ENCODE measurements at places on chromosomes 2 and 18.

DNA sequence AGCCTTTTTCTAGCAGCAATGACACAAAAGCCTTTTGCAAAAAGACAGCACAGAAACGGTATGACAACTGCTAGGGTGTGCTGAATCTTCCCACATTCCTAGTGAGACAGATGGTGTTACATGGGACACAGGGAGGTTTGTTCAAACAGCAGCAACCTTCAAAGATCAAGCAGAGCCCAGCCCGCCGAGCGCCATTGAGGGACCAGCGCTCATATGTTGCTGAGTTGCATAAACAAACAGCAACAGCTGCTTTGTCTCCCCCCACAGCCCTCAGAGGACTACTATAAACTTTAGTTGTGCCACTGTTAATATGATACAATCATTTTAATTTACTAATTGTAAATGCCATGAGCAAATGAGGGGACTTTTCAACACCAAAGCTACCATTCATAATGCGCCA, 117.7 kb downstream of the ZEB2 start:
- peak; percentile 74 for DNase-seq

- no peak for DNase-seq
These were observed 1.3 kb downstream of the CEP68 start for GRCh38 chr2:65057391-65058052.

DNA sequence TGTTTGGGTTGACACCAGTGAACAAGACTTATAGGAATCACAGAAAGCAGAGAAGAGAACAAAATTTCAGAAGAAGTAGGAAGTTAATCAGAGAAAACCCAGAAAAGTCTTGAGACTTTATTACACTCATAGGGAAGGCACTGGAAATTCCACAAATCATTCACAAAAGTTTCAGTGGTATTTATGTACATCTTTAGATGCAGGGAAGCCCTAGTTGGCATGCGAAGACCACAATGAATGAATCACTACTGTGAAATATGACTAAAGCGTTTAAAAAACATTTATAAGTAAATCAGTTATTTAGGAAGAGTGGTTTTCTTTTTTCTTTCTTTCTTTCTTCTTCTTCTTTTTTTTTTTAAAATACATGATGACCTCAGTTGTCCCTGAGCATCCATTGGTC, 105.1 kb downstream of the NUP35 start:
- no peak for DNase-seq

DNA sequence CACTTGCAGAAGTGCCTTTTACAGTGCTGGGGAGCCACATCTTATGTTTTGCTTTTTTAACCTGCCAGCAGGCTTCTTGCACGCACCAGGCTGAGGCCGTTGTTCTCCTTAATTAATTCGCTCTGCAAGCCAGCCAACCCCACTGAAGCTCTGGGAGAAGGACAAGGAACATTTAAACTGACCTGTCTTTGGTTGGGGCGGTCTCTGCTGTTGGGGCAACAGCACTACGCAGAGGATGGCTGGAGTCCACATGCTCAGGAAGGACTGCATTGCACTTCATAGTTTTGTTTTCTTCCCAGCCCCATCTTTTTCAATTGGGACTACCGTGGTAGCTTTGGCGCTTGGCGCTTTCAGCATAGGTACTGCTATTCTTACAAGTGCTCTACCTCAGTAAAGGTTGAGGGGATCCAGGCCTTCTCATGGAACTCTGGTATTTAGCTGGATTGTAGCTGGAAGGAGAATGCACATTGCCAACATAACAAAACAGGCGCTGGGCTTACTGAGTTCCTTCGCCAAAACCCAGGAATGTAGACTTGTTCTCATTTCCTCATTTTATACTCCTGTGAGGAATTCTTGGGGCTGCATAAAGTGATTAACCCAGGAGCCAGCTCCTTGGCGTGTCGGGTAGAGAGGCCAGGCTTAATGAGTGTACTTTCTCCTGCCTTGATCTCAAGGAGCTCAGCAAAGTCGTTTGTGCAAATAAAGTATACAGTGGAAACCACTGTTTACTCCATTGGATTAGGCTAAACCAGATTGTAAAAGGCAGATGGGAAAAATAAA, 146.2 kb downstream of the PRKCE start:
- no peak for DNase-seq

DNA sequence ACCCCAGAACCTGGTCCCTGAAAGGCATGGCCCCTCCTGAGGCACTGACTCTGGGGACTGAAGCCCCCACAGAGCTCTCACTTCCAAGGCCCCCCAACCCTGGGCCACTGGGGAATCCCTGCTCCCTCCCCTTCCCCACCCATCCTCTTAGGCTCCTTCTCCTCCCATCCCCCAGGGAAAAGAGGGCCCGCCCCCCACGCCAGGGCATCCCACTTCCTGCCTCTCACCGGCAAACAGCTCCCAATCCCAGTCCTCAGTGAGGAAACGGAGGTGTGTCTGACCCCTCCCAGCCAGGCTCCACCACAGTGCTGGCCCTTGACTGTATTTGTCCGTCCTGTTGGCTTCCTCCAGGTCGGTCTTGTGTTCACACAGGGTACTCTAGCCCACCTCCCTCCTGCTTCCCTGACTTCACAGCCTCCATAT, 35.0 kb upstream of the PTMA start:
- peak; percentile 42 for DNase-seq

GRCh38 chr2:62406573-62407043, 99.4 kb downstream of the TMEM17 start:
- no peak for DNase-seq

- DNase-seq, result no peak
These were observed 1.1 kb downstream of the FEV start for GRCh38 chr2:218983934-218984238.

GRCh38 chr2:75870133-75870532, 159.4 kb upstream of the GCFC2 start:
- no peak for DNase-seq

DNA sequence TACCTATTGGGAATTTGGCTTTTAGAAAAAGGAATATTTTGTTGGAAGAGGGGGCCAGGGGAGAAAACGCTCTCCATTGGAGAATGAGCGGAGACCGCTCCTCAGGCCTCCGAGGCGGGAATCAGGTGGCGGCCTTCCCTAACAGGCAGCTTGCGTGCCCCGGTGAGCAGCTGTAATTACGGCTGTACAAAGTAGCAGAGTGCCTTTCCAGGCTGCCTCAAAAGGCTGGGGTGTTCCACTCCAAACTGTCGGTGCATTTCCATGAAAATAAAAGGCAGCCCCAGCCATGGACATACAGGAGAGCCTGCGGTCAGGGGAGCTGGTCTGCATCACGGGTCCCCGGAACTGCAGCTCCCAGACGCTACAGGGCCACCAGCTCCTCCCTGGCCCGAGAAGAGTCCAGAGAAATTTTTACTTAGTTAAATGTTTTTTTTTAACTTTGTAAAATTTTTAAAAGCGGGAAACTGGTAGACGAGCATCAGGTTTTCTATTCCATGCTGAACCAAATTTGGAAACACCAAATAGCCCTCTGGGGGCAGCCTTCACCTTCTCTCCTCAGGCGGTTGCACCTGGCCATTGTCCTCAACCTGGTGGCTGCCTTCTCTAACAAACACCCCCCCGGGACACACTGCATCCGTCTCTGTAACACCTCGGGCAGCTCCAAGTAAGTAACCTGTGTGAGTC, 209.3 kb upstream of the SALL3 start:
- DNase-seq, result no peak

GRCh38 chr2:49982871-49983270, 828.6 kb upstream of the FSHR start:
- DNase-seq, result no peak

GRCh38 chr2:118430510-118431164, 342.4 kb downstream of the INSIG2 start:
- DNase-seq, result no peak

GRCh38 chr2:161135951-161136593, 24.2 kb upstream of the TANK start:
- no peak for DNase-seq

DNA sequence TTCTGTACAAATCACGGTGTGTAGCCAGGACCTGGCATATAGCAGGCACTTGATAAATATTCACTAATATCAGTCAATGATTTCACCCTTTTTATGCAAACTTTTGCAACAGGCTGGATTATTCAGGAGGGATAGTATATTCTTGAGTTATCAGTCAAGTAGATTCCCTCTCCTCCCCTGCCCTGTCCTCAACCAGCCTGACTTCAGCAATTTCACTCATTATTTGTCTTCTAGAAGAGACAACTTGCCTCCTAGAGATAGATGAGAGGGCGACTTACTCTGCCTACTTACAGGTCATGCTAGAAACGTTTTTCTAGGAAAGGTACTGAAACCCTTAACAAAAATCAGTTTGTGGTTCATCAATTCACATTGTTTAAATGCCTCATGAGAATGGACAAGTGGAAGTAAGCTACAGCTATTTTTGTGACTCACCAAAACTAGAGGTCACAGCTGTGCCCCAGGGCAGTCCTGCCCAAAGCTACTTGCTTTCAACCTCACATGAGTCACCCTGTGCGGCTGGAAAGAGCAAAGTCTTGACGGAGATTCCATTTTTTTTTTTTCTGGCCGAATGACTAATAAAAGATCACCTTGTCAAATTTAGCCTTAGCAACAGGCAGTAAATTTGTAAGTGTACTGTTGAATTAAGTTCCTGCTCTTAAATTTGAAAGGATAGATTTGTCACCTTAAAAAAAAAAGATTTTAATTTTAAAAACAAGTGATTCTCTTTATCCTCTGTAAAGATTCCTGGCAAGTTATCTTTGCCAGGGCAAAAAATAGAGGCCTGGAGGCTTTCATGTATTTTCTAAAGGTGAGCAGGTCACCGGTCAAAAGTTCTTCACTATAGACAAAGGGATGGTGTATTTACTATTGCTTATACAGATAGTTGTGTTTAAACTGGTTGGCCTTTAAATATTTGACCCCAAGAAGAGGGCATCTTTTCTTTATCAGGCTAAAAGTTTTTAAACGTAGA, 109.0 kb upstream of the SLC35G4 start:
- no peak for DNase-seq

DNA sequence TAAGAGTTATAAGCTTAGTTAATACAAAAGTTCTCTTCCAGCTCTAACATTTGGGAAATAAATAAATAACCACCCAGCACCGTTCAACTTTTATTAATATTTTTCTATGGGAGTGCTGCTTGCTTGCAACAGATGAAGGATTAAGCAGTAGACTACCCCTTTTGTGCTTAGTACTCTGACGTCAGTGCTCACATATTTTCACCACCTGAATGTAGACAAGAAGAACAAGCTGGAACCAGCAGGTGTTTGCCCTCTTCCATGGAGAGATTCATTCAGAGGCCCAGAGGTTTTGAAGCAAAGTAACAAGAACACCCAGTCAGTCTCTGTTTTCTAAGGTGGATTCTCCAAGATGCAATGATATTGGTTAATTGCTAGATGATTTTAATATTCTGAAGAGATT, 307.1 kb upstream of the PIK3C3 start:
- DNase-seq, result no peak

DNA sequence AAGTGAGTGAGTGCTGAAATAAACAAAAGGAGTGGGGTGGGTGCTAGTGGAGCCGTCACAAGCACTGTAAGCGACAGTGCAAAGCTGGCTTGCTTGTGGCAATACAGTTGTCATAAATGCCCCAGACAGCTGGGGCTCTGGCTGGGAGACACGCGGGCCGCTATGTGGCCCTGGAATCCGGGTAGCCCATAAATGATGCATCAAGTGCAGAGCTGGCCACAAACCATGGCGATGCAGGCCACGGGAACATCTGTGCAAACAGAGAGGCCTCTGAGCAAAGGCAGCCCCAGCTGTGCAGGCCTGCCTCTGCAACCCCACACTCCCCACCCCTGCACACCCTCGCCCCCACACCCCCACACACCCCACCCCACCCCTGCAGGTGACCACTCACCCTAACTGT, 349.2 kb upstream of the ID2 start:
- no peak for DNase-seq

DNA sequence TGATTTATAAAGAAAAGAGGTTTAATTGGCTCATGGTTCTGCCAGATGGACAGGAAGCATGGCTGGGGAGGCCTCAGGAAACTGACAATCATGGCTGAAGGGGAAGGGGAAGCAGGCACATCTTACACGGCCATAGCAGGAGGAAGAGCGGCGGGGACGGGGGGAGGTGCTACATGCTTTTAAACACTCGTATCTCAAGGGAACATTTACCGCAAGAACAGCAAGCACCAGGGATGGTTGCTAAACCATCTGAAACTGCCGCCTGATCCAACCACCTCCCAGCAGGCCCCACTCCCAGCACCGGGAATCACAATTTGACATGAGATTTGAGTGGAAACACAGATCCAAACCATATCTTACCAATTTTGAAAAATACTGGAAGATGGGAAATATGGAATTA, 362.8 kb downstream of the FBXO15 start:
- no peak for DNase-seq

- DNase-seq, result no peak
These were observed 187.5 kb upstream of the ACVR2A start for GRCh38 chr2:147657086-147658000.

DNA sequence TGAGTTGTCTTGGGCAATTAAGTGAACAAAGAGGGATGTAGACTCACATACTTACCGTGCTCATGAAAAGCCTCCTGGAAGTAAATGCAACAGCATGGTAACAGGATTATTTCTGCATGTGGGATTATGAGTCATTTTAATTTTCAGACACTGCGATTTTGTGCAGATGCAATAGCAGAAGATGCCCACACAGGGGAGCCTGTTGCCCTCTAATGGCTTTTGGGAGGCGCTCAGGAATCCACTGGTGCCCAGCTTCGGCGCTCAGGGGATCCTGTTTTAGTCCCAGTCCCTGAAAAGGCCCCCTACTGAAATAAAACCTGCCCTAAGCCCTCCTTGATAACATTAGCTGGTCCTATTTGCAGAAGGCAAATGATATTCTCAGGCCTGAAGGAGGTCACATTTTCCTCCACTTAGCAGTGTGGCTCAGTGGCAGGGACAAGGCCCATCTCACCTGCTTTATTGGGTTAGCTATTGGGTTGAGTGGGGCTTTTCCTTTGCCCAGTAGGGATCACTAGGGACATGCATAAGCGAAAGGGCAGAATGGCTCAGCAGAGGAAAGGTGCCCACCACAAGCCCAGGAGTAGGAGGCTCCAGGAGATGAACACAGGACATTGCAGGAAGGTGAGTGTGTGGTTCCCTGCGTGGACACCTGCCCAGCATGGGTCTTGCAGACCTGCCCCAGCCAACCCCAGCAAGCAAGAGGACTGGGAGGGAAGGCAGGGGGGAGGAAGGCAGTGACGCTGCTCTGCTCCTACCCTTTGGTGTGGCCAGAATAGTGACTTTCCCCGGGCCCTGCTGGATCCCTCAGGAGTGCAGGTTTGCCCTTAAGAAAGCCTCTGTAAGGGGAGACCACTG, 26.5 kb upstream of the KCNS3 start:
- DNase-seq, result no peak

DNA sequence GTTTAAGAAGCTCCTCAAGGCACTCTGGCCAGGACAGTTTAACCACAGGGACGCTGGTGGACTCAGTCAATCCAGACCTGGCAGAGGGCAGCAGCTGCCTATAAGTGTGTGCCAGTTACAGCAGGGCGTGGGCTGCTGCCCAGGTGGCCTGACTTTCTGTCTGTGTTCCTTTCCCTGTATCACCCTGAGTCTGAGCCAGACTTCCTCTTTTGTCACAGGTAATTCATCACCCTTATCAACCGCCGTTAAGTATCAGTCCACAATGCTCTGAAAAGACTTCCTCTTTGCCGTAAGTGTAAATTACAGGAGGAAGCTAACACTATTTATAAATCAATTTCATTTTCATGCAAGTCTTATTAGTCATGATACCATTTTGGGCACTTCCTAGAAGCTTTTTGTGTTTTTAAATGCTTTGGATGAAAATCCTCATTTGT, 7.0 kb downstream of the LPIN1 start:
- no peak for DNase-seq

GRCh38 chr2:235725016-235725489, 231.2 kb downstream of the AGAP1 start:
- no peak for DNase-seq

- DNase-seq, result no peak
These were observed 104.1 kb upstream of the ITPRID2 start for GRCh38 chr2:181787310-181788048.

Measured in DMS 273 treated with DMSO at 0.1 percent for 48 hours (cell line).